Endothelial cell (in vitro differentiated cells): ENCODE measurements at places on chromosomes 12 and 14.
A peak's percentile ranks its signal among the peaks of the same experiment; 100 is the strongest.

DNA sequence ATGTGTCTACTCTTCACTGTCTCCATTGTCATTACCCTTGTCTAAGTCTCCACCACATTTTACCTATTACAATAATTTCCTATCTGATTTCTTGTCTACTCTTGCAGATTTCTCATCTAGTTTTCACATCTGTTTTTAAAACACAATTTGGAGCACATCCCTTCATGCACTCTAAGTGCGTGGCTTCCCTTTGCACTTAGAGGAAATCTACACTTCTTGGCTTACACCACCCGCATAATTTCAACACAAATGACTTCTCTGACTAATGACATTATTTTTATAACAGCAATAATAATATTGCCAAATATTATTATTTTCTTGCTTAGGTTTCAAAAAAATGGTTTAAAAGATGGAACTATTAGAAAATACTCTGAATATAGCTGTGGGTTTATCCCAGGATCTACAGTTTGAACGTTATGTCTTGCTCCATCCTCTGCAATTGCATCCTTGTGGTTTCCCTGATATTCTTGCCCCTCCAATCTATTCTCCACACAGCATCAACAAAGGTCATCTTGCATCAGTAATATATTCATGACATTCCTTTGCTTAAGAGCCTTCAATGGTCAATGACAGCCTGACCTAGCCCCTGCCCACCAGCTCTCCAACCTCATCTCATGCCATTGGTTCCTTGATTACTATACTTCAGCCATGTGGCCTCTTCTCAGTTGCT is 153.7 kb downstream of the SLC25A21 start:
- no peak for DNase-seq

GRCh38 chr12:105427883-105428282 is 97.4 kb downstream of the C12orf75 start:
- no peak for DNase-seq

DNA sequence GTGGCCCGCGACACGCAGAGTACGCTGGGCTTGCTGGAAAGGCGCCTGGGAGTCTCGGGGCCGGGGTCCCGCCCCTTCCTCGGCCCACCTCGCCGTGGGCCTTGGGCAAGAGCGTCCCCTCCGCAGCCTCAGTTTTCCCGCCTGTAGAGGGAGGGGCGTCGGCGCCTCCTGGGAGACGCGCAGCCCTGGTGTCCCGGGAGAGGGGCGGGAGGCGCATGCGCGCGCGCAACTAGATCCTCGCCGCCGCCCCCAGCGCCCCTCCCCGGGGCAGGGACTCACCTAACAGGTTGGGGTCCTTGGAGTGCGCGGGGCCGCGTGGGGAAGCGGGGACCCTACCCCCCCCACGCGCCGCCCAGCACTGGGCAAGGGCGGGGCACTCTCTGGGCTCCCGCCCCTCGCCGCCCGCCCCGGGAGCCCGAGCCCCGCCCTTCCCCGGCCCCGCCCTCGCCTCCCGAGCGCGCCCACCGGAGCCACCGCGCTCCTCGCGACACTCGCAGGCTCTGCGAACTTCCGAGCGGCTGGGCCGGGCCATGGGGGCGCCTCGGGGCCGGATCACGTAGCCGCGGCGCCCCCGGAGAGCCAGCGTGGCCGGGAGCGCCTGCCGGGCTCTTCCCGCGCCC is at the start of gene KIF26A:
Gene KIF26A (plus strand): TSS at position 490 of the 620 bp plus-strand sequence. CDS start 136 bp downstream, outside the sequence.
- DNase-seq = peak; percentile 71

GRCh38 chr12:75917715-75918114 is 113.9 kb downstream of the PHLDA1 start:
- DNase-seq = no peak

DNA sequence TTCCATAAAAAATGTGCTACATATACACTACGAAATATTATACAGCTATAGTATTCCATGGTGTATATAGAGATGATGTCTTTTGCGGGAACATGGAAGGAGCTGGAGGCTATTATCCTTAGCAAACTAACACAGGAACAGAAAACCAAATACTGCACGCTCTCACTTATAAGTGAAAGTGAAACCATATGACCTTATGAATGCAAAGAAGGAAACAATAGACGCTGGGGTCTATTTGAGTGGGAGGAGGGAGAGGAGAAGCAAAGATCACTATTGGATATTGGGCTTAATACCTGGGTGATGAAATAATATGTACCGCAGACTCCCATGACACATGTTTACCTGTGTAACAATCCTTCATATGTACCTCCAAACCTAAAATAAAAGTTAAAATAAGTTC is 142.8 kb downstream of the LRFN5 start:
- DNase-seq = no peak

GRCh38 chr12:94175763-94176668 is 27.6 kb downstream of the PLXNC1 start:
- DNase-seq = no peak

DNA sequence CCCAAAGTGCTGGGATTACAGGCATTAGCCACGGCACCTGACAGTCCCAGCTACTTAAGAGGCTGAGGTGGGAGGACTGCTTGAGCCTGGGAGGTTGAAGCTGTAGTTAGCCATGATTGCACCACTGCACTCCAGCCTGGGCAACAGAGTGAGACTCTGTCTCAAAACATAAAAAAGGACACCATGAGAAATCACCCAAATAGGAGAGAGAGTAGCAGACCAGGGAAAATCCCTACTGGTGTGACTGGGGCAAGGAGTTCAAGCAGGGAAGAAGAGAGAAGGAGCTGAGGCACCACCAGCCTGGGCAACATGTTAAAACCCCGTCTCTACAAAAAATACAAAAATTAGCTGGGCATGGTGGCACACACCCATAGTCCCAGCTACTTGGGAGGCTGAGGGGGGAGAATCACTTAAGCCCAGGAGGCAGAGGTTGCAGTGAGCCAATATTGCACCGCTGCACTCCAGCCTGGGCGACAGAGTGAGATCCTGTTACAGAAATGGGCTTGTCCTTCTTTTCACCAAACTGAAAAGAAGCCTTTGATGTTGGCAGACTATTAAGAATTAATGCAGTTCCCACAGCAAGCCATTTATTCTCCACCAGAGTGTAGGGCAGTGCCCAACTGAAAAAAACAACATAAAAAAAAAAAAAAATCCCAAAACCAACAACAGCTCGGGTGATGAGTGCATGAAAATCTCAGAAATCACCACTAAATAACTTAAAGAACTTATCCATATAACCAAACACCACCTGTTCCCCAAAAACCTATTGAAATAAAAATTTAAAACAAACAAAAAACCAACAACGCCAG is 4.5 kb upstream of the SRSF9 start:
- no peak for DNase-seq

- DNase-seq = no peak
Measured at GRCh38 chr14:85332401-85332800, 197.5 kb upstream of the FLRT2 start.

DNA sequence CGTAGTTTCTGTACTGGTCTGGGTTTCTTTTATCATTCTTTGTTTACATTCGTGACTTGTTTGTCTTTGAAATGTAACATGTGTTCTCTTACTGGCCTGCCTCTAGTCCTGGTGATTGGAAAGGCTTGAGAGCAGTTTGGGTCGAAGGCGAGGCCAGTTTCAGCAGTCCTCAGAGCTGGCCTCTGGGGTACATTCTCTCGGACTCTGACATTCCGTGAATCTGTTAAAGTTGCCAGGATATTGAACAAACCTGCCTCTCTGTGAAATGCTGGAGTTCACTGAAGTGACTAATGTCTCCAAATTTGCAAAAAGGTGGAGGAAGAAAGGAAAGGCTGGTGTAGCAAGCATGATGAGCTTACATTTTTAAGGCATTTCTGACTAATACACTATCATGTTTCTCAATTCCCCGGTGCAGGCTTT is 1.5 kb downstream of the PLEKHA5 start:
- peak; percentile 6 for DNase-seq
